ENCODE measurements at places on chromosomes 7 and 10. TPM values are rescaled to one million over a fixed set of nuclear protein-coding genes. Genes with fewer than 3 reads are reported as not detected.

- no peak for DNase-seq
Observed at GRCh38 chr10:86362129-86362527, 4.5 kb downstream of the GRID1 start.

GRCh38 chr7:21094589-21094988 is 307.9 kb upstream of the SP8 start:
- DNase-seq = no peak

DNA sequence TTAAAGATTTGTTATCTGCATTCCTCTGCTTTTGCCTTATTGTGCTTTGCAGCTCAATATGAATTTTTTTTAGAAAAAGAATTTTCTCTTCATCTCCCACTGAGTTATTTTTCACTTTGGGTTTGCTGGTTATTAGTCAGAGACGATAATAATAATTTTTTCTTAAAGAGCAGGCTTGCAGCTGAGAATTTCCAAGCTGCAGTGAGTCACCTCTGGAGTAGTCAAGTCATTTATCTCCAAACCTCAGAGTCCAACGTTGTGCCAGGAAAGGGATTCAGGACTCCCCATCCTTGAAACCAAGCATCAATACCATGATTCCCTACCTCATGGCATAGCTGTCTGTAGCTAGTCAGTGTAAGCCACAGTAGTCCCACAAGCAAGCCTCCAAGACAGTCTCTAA is 15.2 kb upstream of the EGR2 start:
- no peak for DNase-seq

- no peak for DNase-seq
Observed at GRCh38 chr10:98852686-98853085, 383.0 kb downstream of the HPSE2 start.

GRCh38 chr7:2104716-2105115 is 128.0 kb downstream of the MAD1L1 start:
- DNase-seq = no peak

- no peak for DNase-seq
Observed at GRCh38 chr10:118781541-118781940, 26.8 kb upstream of the CACUL1 start.

DNA sequence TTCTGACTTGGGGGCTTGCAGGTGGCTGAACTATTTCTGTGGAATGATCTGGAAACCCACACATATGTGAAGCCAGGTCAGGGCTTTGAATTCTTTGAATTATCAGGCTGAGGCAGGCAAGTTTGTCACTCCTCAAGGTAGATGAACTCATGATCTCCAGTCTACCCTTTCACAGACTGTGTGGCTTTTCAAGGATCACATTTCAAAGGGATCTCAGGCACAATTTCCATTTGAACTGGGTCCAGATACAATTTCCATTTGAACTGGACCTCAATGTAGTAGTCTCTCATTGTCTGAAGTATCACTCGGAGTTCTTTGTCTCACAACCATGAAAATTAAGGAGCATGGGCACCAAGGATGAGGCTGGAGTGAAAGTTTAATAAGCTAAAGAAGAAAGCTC is 25.7 kb upstream of the EIF4H start:
- no peak for DNase-seq

DNA sequence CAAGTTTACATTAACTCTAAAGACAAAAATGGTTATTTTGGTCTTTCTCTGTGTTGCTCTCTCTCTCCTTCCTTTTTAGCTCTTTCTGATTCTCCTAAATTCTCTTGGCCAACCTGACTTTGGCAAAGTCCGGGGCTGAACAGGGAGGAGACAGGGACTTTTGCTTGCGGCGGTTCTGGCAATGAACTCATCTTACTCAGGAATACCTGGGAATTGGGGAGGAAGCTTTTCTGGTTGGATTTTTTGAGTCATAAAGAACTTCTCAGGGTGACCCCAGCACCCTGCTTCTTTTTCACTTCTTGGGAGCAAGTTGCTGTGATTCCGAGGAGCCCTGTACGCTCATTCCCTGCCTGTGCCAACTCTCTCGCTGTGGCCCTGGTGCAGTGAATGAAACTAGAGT is 16.0 kb downstream of the GATA3 start:
- DNase-seq = no peak

- no peak for DNase-seq
Observed at GRCh38 chr7:1885465-1886226, 215.6 kb downstream of the ELFN1 start.

GRCh38 chr10:106560925-106561640 is 603.4 kb downstream of the SORCS1 start:
- no peak for DNase-seq

DNA sequence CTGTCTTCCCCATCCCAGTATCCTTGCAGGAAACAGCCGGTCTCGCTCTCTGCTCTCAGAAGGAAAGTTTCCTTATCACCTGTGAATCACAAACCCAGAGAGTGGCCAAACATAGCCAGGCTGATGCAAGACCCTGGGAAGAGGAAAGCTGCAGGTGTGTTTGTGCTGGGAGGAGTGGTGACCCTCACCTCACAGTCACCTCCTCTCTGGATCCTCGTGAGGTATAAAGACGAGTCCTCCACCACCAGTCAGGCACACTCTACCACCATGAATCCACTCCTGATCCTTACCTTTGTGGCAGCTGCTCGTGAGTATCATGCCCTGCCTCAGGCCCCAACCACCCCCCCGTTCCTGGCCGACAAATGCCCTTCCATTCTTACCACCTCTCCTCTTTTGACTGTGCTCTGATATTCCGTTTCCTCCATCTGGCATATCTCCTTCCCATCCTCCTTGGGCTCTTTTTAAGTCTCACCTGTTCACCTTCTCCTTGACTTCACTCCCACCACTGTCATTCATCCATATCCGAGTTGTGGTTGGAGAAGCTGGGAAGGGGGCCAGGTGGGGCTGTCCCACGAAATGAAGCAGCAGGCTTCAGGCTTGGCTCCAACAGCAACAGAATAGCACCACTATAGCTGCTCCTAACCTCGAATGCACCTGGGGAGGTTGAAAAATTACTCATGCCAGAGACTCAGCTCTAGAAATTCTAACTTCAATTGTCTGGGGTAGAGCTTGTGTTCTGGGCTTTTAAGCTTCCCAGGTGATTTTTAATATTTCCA is at the start of gene PRSS1:
Gene PRSS1 (plus strand): TSS at position 255 of the 776 bp plus-strand sequence. CDS start 13 bp downstream, at position 268.
- no peak for DNase-seq

GRCh38 chr7:87000344-87000743 is 59.1 kb downstream of the ELAPOR2 start:
- no peak for DNase-seq

- no peak for DNase-seq
Observed at GRCh38 chr7:135300913-135301765, 67.5 kb downstream of the STRA8 start.

DKK1 gene
- total RNA-seq = 3.3 TPM

LHFPL3 gene
- total RNA-seq = not detected

NKX1-2 gene
- not detected for total RNA-seq

GBX1 gene
- total RNA-seq = 2.4 TPM

MYO1G gene
- total RNA-seq = 0.49 TPM

C10orf62 gene
- total RNA-seq = not detected

PAPSS2 gene
- 1.3 TPM for total RNA-seq

FOXP2 gene
- 4.9 TPM for total RNA-seq
